ENCODE measurements at places on chromosomes 5 and 9.

GRCh38 chr9:23643656-23644258 is 182.3 kb downstream of the ELAVL2 start:
- no peak for DNase-seq

GRCh38 chr5:40226906-40227305 is 452.8 kb upstream of the PTGER4 start:
- no peak for DNase-seq

DNA sequence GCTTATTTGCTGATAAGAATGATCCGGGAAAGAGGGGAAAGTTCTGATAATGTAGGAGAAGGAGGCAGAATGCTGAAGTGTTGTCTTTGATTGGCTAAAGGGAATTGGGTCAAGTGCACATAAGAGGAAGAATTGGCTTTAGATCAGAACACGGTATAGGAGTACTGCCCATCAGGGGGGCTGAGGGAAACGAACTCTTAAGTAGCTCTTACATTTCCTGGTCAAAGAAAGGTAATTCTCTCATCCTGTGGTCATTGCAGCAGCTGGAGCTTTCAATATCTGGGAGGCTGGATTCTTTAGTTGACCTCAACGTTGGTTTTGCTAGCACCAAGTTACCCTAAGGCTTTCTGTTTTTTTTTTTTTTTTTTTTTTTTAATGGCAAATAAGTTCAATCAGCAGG is 178.7 kb upstream of the NR3C1 start:
- DNase-seq = no peak

DNA sequence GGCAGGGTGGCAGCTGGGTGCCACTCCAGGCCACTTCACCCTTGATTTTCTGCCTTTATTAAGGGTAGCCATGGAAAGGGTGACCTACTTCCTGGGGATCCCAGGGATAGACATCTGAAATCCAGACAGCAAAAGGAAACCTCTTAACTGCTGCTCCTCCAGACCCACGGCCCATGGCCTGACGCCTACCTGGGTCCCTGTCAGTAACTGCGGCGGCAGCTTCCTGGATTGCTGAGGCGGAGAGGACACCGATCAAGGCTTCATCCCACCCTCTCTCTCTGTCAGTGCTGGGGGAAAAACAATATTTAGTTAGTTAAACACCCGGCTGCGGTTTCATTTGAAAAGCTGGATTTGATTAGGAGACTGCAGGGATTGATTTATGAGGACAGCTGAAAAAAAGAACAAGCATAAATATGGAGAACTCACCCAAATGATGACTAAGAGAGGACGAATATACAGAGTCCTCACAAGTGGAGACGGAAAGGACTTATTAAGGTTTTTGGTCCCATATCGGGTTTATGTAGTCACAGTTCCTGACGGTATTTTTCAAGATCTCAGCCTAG is 158.7 kb upstream of the KLF4 start:
- DNase-seq = no peak

DNA sequence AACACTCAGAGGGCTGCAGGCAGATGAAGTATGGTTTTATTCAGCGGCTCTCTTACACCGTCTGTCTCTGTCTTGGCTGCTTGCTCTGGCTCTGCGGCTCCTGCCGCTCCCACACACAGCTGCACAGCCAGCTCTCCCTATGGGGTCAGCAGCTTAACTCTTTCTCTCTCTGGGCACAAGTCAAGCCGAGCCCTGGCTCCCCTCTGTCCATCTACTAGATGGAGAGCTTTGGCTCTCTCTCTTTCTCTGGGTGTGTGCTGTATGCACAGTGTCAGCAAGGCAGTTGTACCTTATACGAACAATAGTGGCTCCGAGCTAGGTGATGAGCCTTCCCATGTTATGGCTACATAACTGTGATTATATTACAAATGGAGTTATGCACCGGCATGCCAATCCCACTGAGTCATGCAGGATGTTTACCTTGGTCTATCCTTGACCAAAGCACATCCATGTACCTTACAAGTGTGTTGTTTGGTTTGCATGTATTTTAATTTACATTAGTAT is 19.3 kb upstream of the PPP2CA start:
- no peak for DNase-seq

- DNase-seq = no peak
These were observed 99.6 kb downstream of the LURAP1L start for GRCh38 chr9:12874395-12874794.

DNA sequence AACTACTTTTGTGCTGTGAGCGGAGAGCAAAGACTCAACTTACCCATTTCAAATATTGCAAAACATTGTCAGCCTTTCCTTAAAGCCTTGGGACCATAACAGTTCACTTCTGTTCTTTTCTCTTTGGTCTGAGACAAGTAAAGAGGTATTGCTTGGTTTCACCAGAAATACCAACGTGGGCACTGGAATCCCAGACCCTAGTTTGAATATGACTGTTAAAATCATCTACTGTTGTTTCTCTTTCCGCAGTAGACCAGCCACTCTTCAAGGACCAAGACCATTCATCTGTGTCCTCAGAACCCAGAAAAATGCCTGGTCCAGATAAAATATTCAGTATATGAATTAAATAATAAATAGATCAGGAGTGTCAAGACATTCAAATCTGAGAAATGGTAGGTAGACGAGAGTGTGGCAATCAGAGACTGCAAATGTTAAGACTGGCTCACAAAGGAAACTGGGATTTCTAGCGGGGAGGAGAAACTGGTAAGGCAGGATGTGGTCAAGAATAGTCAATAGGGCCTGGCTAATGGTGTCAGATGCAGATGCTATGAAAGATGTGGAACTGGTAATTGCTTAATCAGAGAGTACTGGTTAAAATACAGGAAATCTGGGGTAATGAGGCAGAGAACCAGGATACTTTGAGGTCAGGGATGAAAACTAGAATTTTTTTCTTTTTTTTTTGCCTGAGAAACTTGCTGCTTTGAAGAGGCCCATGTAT is 82.1 kb upstream of the IL33 start:
- DNase-seq = no peak

DNA sequence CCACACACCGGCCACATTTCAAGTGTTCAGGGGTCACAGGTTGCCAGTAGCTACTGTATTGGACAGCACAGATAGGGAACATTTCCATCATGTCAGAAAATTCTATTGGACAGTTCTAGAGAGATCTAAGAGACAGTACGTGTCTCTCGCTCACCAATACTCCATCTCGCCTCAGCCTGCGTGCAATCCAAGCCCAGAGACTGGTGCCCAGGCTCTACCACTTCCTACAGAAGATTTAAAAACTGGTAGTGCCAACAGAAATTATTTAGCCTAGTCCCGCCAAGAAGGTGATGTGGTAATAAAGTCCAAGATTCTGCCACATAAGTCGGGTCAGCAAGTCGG is 390 bp upstream of the SNX2 start:
- no peak for DNase-seq

DNA sequence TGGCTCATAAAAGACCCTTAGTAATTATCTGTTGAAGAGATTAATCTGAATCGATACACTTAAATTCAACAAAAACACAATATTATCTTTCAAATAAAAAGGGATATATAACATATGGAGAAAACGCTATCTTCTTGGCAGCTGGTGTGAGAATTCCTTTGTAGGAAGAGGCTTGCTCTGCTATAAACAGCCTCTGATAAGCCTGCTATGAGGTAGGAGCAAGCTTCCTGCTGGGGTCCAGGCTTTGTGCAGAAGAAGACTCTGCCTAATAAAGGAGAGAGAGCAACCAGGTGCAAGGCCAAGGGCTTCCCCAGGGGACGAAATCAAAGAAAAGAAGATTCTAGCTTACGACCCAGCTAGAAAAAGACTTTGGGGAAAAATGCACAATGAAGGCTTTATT is 43.3 kb upstream of the SSBP2 start:
- no peak for DNase-seq

- DNase-seq = no peak
These were observed 80.4 kb downstream of the ALDH7A1 start for GRCh38 chr5:126514558-126515141.

- DNase-seq = no peak
These were observed 1098.6 kb downstream of the TAF11L14 start for GRCh38 chr5:18732556-18733479.

DNA sequence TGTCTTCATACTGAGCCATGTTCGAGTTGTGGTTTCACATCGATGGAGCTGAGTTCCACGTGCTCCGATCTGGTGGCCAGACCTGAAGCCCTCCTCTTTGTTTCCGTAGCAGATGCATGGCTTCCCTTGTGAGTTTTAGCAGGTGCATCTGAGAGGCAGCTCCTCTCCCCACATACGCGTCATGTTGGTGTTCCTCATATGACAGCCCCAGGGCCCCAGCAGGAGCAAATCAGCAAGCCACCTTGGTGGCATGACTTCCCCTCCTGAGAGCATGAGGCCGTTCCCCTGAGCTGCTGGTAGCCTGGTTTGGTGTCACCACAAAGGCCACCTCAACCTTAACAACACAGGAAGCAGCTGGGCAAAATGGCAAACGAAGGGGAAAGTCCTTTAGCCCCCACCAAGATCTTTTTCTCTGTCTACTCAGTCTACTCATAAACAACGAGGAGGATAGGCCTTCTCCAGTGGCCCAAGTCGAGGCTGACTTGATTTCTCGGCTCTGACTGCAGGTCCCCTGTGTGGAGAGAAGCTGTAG is 5.9 kb downstream of the CYFIP2 start:
- DNase-seq = peak; percentile 56

DNA sequence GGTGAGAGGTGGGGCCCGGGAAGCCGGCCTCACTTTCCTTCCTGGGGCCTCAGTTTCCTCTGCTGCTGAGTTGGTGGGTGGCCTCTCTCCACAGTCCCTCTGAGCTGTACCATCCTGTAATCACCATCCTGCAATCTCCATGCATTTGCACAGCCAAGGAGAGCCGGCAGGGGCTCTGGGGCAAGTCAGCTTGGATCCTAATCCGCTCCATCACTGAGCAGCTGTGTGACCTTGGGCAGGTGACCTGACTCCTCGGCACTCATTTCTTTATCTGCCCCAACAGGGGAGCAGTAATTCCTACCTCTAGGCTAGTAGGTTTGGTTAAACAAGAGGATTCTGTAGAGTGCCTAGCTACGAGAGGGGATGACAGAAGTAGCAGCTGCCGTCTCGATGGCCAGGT is 88.2 kb upstream of the ZNF618 start:
- DNase-seq = no peak

DNA sequence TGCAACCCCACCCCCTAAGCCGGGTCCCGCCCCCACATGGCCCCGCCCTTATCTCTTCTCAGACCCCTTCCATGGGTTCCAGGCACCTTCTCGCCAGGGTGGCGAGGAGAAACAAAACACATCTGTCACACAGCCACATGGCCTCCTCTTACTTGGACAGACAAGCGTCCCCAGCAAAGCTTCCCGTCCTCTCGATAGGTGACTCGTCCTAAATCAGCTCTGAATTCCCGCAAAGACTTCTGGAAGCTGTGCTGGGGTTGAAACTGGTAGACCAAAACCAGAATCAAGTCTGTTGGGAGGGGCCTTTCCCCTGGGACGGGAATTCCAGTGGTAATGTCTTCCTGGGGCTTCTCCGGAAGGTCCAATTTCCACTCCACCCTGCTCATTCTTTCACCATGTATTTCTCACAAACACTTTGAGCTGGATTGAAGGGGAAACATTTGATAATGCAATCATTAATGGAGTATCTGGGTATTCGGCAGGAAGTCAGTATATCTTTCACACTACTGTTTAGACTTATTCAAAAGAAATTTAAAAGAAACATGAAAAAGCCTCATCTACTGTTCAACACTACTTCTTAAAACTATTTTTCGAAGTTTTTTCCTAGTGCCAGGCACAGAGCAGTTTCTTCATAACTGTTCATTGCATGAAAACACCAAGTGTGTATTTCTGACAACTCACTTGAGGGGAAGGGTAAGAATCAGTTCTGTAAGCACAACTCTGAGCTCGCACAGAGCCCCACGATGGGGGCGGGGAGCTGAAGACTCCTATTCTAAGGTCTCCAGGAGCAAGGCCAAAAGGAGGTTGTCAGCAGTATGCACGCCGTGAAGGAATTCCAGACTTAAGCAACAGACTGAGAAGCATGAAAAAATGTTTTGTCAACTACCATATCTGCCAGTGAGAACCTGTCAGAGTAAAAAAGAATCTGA is 644 bp upstream of the CTNNAL1 start:
- no peak for DNase-seq

GRCh38 chr9:113410207-113410864 is at the start of the genes C9orf43 and POLE3:
TSS of gene C9orf43 (plus strand) at chr9:113410747. CDS start at chr9:113413494, 2,747 bp downstream.
TSS of gene POLE3 (minus strand) at chr9:113410675. CDS start at chr9:113410293, 382 bp downstream.
- peak; percentile 90 for DNase-seq

GRCh38 chr9:120365386-120365785 is 214.6 kb downstream of the CDK5RAP2 start:
- DNase-seq = no peak

- DNase-seq = no peak
These were observed 66.2 kb downstream of the MPDZ start for GRCh38 chr9:13213337-13213736.

- no peak for DNase-seq
These were observed 316.5 kb downstream of the KCTD16 start for GRCh38 chr5:144487207-144487606.

DNA sequence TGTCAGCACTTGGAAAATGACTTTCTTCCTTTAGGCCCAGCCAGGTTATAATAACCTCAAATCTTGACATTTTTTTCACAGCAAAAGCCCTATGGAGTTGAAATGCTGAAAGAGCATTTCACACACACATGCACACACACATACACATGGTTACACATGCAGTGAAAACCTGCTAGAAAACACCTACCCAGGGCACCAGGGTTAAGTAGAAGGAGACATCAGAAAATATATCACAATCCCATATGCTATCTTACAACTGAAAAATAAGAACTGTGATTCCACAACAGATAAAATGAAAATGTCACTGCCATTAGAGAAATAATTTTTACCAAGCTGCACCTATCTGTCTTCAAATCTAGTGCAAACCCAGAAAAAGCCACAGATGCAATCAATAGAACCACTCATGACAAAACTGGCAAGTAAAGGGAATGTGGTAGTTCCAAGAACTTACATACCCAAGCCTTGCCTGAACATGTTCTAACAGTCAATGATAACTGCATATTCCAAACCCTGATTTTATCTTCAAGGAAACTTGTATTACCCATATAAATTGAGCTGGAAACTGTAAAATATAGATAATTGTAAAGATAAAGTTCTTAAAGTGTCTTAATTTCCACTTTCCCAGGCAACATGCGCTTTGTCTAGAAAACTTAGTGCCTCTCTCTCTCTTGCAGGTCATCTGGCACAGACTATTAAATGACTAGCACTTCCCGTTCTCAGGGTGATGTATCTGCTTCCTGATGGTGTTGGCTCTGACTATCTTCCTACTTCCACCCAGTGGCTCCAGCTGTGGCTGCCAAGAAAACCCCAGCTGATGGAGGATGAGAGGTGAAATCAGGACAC is 250.2 kb upstream of the PTGER4 start:
- DNase-seq = no peak

Data from stimulated activated CD4-positive, alpha-beta T cell treated with anti-CD3 and anti-CD28 coated beads, TNF-alpha, amount 100 ng/mL, for 4 hours (primary cell).